GM04503 (cell line): ENCODE measurements at places on chromosomes 5 and 9.

DNA sequence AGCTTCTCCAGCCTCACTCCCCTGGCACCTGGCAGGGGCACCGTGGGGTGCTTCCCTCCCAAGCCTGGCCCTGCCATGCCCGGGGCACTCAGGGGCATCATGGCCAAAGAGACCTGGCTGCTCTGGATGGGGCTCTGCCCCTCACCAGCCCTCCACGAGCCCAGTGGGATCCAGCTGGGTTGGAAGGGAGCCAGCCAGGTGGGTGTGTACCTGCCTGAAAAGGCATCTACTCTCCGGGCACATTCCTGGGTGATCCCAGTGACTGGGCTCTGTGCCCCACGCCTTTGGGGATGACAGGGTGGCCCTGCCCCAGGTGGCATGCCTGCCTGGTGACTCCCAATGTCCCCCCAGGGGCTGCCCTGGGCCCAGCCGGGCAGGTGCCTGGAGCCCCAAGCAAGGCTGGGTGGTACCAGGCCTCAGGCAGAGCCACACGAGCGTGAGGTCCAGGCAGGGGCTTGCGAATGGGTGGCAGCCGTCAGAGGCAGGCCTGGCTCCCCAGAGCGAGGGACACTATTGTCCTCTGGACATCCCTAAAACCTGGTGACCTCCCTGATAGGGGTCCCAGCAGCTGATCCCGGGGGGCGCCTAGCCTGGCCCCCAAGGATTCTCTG is 777 bp downstream of the GPSM1 start:
- no peak for DNase-seq

DNA sequence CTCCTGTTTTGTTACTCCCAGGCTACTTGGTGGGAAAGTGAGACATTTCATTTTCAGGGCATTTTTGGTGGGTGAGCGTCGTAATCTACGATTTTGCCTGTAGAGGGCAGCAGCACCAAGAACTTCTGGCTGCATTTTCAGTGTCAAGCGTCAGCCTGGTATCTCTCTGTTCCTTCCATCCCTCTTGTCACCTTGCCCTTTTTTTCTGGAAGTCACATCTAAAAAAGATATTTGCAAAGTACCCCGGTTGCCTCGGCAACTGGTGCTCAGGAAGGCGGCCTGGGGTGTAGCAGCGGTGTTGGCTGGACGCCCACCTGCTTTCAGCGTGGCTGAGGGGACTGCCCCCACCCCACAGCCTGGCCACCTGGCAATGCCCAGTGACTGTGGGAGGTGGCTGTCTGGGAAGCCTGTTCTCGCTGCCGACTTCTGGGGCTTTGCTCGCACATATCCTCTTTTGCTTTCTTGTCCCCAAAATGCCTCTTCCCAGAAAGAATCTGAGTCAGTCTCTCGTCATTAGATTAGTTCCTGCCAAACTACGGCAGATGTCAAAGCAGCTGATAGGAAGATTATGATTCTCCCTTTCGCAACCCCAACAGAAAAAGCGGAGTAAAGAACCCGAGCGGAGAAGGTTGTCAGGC is 84.5 kb downstream of the ACER2 start:
- peak; percentile 39 for DNase-seq

- no peak for DNase-seq
Observed at GRCh38 chr5:15487228-15487627, 12.8 kb upstream of the FBXL7 start.

DNA sequence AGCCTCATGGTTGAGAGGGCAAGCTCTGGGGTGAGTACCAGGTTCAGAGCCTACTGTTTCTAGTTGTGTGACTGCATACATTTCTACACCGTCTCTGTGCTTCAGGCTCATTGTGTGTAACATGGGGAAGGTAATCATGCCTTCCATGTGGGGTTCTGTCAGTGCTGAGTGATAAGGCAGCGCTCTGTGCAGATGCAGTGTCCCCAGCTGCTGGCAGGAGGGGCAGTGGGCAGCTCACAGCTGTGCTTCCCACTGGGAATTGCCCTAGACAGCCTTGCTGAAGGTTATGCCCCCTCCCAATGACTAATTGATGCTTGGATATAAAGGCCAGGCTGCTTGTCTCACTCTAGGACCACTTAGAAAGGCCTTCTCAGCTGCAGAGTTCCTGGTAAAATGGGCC is 121.8 kb upstream of the SAP30L start:
- DNase-seq: no peak

- DNase-seq: no peak
Observed at GRCh38 chr9:126456441-126457174, 130.0 kb downstream of the MVB12B start.

DNA sequence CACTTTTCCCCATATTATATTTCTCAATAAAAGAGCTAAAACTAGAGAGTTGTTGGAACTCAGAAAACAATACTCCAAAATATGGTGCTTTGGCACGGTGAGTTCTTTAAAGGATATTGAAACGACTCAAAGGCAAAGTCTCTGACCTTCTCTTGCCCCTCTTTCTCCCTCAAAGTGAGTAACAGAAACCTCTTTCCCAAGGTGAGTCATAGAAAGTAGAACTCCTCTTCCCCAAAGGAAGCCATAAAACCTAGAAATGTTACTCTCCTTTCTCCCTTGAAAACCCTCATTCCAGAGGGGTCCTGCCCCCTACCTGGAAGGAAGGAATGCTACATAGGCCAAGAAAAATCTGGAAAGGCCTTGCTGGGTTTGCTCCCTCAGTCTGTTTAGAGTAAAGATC is 47.5 kb downstream of the RAPGEF6 start:
- DNase-seq: no peak

DNA sequence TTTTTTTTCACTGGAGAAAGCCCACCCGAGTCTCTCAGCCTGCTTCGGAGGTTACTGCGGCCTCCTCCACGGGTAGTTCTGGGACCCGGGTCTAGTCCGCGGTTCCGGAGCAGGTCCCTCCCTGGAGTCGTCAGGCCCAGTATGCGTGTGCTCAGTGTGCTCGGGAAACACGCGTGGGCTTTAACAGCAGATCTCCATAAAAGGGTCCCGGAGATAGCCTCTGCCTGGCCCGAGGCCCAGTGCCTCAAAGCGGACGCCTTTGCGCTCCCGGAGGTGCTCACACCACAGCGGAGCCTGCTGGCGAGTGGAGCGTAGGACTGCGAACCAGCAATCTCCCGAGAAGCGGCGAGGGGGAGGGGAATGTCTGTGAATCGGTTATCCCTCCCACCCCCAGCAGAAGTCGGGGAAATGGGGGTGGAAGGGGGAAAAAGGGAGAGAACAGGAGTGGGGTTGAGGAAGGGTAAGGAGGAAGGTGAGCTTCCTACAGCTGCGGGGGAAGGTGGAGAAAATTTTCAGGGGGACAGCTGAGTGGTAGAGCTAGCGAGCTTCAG is 28.7 kb downstream of the CDKN2A start:
- DNase-seq: no peak

- DNase-seq: no peak
Observed at GRCh38 chr5:55546947-55547346, 12.2 kb upstream of the PLPP1 start.

DNA sequence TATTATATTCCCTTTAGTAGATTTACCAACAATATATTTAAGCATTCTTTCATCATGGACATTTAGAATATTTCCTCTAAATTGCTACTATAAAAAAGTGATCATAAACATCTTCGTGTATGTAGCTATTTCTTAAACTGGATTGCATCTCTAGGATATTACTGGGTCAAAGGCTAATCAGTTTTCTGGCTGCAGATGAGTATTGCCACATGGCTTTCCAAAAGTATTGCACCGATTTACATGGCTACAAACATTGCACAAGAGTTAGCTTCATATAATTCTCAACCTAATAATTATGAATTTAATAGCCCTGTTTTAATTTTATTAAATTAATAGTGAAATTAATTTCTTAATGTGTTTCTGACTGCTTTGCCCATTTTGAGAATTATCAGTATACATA is 183.4 kb downstream of the DMRT2 start:
- DNase-seq: no peak

DNA sequence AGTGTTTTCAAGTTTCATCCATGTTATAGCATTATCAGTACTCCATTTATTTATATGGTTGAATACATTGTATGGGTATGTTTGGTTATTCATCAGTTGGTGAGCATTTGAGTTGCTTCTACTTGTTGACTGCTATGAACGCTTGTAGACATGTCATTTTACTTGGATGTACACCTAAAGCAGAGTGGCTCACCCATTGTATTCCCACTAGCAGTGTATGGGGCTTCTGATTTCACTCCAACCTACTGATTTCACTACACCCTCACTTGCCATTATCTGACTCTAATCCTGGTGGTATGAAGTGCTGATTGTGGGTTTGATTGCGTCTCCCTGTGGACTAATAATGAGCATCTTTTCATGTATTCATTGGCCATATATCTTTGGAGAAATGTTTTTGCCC is 9.5 kb downstream of the NPM1 start:
- no peak for DNase-seq

DNA sequence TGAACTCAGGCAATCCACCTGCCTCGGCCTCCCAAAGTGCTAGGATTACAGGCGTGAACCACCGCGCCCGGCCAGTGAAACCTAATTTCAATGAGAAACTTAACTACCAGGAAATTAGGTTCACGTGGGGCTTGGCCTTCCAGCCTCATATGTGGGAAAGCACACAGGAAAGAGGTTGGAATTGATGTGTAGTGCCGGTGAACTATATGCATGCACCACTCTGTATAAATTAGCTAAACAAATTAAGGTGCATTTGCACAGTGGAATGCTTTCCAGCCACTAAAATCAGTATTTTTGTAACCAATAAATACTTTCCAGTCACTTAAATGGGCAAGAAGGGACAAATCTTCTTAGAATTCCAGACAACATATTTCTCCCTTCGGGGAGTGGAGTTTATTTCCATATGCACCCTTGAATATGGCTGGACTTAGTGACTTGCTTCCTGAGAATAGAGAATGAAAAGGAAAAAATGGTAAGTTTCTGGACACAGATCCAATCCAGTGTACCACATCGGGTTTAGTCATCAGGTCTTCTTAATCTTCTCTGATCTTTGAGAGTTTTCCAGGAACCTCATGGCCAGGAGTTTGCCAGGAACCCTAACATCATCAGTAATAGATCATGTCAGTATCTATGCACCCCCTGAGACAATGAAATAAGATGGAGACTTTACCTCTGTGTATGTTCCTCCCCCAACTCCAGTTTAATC is 24.9 kb downstream of the ATOX1 start:
- DNase-seq: peak; percentile 64

DNA sequence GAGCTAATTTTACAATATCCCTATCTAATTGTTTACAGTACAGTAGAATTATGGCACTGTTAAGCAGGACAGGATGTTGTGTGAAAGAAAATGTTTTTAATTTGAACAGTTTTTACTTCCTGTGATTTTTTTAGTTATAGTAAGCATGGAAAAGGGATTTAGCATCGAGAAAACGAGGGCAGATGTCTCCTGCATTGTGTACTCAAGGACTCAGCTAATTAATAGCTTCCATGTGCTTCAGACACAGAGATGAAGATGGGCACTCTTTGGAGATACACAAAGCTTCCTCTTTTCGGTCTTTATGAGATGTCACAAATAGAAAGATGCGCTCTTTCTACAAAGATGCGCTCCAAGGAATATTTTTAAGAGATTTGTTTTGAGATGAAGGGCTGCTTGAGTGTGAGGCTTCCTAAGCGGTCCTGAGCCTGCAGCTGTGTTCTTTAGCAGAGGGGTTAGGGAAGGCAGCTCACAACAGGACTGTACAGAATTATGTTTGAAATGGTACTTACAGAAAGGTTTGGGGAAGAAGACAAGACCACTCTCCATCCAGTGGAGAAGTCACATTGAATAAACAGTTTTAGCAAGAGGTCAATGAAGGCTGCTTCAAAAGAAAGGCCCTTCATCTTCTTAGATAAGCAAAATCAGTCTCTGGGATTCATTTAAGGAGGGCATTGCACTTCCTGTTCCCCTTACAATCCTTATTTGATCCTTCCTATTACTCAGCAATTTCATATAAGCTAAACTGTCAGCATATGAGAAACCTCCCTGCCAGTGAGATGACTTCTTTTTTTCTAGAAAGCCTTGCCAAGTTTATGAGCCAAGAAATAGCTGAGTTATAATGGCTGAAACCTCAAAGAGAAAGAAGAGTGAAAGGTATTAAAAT is 311.5 kb downstream of the EFNA5 start:
- no peak for DNase-seq

DNA sequence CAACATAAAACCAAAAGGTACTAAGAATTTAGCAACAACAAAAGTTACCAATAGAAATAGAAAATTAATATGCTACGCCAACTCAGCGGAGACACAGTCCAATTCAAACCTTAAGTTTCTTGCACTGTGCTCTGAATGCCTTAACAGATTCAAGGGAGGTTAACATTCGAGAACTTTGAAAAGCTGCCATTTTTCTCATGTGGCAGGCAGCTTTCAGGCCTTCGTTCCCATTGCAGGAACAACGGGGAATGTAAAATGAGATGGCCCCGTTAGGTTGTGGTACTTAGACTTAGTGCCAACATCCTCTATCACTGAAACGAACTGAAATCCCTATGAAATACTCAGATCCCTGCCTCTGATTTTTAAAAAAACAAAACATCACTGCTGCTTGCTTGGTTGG is 22.4 kb downstream of the FNBP1 start:
- no peak for DNase-seq

- DNase-seq: no peak
Observed at GRCh38 chr5:179862296-179862695, 3.7 kb upstream of the MRNIP start.

GRCh38 chr5:31626156-31626555 is 12.8 kb upstream of the PDZD2 start:
- no peak for DNase-seq

DNA sequence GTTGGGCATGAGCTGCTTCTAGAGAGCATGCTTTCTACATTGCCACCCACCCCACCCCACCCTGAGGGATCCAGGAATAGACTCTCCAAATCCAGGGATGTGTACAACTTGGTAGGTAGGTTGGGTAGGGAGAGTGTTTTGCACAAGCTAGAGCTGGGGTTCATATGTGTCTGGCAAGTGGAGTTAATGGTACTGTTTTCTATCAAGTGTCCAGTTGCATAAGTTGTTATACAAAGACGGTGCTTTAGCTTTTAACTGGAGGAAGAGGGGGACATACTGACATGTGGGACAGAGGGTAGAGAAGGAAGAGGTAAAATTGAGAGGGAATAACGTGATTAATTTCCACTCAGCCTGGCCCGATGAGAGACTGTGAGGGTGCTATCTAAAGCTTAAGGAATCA is 51.0 kb upstream of the TNC start:
- DNase-seq: no peak

- no peak for DNase-seq
Observed at GRCh38 chr9:97831843-97832636, 21.0 kb upstream of the FOXE1 start.

DNA sequence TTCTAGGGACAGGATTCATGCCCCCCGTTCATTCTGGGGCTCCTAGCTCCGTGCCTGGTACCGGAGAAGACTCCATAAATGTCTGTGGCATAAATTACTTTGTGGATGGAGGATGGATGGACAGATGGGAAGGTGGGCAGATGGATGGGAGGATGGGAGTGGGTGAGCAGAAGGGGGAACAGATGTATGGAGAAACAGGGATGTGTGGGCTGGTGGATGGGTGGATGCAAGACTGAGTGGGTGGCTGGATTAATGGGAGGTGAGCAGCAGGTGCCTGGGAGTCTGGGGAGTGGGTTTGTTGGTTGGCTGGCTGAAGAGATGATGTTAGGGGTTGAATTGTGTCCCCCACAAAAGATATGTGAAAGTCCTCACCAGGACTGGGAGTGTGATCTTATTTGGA is 43.5 kb downstream of the SARDH start:
- DNase-seq: no peak
